ENCODE measurements at places on chromosomes 5 and 9. TPM values are rescaled to one million over a fixed set of nuclear protein-coding genes. Genes with fewer than 3 reads are reported as not detected.

PHYKPL gene
- 20.5 TPM for total RNA-seq

TRPM6 gene
- 0.09 TPM for total RNA-seq

SCGB3A2 gene
- not detected for total RNA-seq

TSSK1B gene
- not detected for total RNA-seq

SPATA31A7 gene
- total RNA-seq: not detected

SLC45A2 gene
- 0.06 TPM for total RNA-seq

FBLL1 gene
- 0.34 TPM for total RNA-seq

DNA sequence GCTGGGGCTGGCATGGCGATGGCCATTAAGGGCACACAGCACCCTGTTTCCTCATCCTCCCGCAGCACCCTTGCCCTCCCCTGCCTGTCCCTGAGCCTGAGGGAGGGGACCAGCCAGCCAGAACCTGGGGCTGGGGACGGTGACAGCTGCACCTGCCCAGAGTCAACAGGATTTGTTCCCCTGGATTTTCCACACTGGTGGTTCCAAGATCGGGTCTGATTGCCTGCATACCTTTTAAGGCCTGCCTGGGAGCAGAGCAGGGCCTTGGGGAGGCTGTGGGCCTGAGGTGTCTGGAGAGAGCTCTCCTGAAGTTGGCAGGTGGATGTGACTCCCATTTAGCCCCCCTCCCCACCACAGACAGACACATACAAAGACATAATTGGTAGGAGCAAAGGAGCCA, 61.0 kb upstream of the C5orf58 start:
- no peaks in the 10 kb centered on the region for H3K27me3 ChIP-seq
- no peaks in the 10 kb centered on the region for H3K36me3 ChIP-seq
- DNase-seq: no peak
- peaks cover 4% of the 10 kb centered on the region for H3K4me1 ChIP-seq

DNA sequence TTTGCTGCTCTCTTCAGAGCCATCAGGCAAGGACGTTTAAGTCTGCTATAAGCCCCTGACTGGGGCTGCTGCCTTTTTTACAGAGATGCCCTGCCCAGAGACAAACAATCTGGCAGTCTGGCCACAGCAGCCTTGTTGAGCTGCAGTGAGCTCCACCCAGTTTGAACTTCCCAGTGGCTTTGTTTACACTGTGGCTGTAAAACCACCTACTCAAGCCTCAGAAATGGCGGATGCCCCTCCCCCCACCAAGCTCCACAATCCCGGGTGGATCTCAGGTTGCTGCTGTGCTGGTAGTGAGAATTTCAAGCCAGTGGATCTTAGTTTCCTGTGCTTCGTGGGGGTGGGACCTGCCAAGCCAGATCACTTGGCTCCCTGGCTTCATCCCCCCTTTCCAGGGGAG, 59.7 kb upstream of the SNCAIP start:
- H3K27me3 ChIP-seq: no peaks in the 10 kb centered on the region
- H3K36me3 ChIP-seq: no peaks in the 10 kb centered on the region
- no peak overlapping the region for H3K27ac ChIP-seq
- no peaks in the 10 kb centered on the region for H3K4me1 ChIP-seq
- no peak for DNase-seq

- H3K27me3 ChIP-seq: no peaks in the 10 kb centered on the region
Observed at GRCh38 chr5:40041452-40041851, 616.7 kb upstream of the DAB2 start.

- peaks cover 5% of the 10 kb centered on the region for H3K4me1 ChIP-seq
- no peak for DNase-seq
- H3K27ac ChIP-seq: no peak overlapping the region
- H3K36me3 ChIP-seq: no peaks in the 10 kb centered on the region
Observed at GRCh38 chr9:120886490-120886967, 9.5 kb upstream of the PHF19 start.

GRCh38 chr9:74821636-74822035, 66.1 kb downstream of the TRPM6 start:
- no peak overlapping the region for H3K27ac ChIP-seq
- no peaks in the 10 kb centered on the region for H3K27me3 ChIP-seq
- no peaks in the 10 kb centered on the region for H3K4me1 ChIP-seq
- no peak for DNase-seq
- H3K36me3 ChIP-seq: no peaks in the 10 kb centered on the region
- no peak overlapping the region for H3K4me3 ChIP-seq

- H3K27me3 ChIP-seq: no peaks in the 10 kb centered on the region
- DNase-seq: no peak
- no peak overlapping the region for H3K27ac ChIP-seq
- H3K4me3 ChIP-seq: no peak overlapping the region
- no peaks in the 10 kb centered on the region for H3K36me3 ChIP-seq
- H3K4me1 ChIP-seq: no peaks in the 10 kb centered on the region
Observed at GRCh38 chr5:87127426-87127825, 140.3 kb upstream of the RASA1 start.

GRCh38 chr5:150246835-150247234, 42.7 kb downstream of the CAMK2A start:
- DNase-seq: no peak
- no peak overlapping the region for H3K27ac ChIP-seq
- H3K4me1 ChIP-seq: peaks cover 34% of the 10 kb centered on the region
- H3K27me3 ChIP-seq: no peaks in the 10 kb centered on the region
- H3K36me3 ChIP-seq: no peaks in the 10 kb centered on the region

DNA sequence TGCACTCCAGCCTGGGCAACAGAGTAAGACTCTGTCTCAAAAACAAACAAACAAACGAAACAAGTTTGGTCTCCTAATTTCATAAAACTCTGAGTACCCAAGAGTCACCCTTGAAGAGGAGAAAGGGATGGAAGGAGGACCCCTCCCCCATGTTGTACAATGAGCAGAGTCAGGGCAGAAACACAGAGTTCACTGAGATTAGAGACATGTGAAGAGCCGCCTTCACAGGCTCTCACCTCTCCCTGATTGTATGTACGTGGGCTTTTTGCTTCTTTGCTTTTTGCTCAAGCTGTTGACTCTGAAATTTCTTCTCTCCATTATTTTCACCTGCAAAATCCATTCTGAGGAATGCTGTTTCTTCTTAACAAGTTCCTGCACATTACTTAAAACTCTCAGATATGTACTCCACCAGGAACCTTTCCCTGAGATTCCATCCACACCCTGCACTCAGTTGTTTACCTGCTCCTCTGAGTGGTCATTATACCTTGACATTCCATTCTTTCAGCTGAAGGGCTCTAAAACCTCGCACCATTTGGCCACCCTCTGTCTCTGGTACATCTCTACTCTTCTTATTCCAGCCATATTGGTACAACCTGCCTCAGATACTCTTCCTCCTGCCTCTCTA, 44.4 kb upstream of the ABCA1 start:
- H3K4me3 ChIP-seq: no peak overlapping the region
- no peak for DNase-seq
- peaks cover 8% of the 10 kb centered on the region for H3K4me1 ChIP-seq
- no peaks in the 10 kb centered on the region for H3K36me3 ChIP-seq
- H3K27me3 ChIP-seq: no peaks in the 10 kb centered on the region
- H3K27ac ChIP-seq: no peak overlapping the region

DNA sequence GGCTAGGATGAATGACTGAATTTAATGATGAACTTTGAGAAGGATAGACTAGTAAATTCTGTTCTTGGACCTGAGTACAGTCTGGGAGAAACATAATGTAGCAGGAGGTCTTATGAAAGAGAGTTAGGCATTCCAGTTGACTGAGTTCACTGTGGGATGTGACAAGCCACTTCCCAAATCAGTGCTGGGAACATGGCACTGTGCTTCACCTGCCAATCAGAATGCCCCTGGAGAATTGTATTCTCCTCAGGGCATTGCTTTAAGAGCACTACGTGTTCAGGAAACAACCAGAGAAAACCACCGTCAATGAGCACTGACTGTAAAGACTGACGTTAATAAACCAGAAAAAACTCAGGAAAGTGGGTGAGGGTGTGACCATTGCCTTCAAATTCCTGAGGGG, 1.2 kb downstream of the CCDC107 start:
- no peak for DNase-seq
- peaks cover 15% of the 10 kb centered on the region for H3K27me3 ChIP-seq
- H3K36me3 ChIP-seq: no peaks in the 10 kb centered on the region
- H3K27ac ChIP-seq: no peak overlapping the region
- H3K4me3 ChIP-seq: peak overlapping the region; percentile 75
- H3K4me1 ChIP-seq: peaks cover 12% of the 10 kb centered on the region

GRCh38 chr9:86979657-86980056, 32.4 kb upstream of the GAS1 start:
- H3K36me3 ChIP-seq: no peaks in the 10 kb centered on the region
- H3K27ac ChIP-seq: no peak overlapping the region

Measured in neural progenitor cell (in vitro differentiated cells).